ENCODE measurements at places on chromosomes 6 and 20. TPM values are rescaled to one million over a fixed set of nuclear protein-coding genes. Genes with fewer than 3 reads are reported as not detected.

- H3K4me3 ChIP-seq = no peak overlapping the region
- no peaks in the 10 kb centered on the region for H3K27me3 ChIP-seq
- no peaks in the 10 kb centered on the region for H3K36me3 ChIP-seq
Observed at GRCh38 chr6:41531591-41532582, 14.3 kb upstream of the FOXP4 start.

DNA sequence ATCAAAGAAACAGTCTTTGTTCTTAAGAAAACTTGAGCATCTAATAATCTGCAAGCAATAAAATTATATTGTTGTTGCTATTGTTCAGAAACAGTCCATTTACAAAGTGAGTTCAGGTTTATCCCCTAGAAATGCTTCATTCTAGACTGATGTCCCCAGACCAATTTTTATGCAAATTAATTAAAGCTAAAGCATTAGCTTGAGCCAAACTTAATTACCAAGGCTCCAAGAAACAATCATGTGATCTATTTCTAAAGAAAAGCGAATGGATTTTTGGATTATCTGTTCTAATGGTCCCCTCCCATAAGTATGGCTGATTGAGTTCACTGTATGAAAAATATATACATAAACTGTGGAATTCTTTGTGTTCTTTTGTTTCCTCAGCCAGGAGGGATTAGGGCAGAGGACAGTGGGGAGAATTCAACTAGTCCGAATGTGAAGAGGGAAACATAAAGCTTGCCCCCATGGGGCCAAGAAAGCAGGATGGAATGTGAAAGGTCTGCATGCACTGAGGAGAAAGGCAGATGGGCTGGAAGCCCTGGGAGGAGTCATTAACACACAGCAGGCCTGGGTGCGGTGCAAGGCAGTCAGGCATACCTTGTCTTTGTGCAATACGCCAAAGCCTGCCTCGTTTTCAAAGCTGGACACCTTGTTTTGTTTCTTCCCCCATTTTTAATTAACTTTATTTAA, 597.1 kb downstream of the KIF16B start:
- H3K27me3 ChIP-seq = no peaks in the 10 kb centered on the region
- H3K4me3 ChIP-seq = no peak overlapping the region
- H3K36me3 ChIP-seq = no peaks in the 10 kb centered on the region
- H3K27ac ChIP-seq = no peak overlapping the region
- no peaks in the 10 kb centered on the region for H3K4me1 ChIP-seq

Gene OVOL2
- 0.15 TPM for total RNA-seq

DNA sequence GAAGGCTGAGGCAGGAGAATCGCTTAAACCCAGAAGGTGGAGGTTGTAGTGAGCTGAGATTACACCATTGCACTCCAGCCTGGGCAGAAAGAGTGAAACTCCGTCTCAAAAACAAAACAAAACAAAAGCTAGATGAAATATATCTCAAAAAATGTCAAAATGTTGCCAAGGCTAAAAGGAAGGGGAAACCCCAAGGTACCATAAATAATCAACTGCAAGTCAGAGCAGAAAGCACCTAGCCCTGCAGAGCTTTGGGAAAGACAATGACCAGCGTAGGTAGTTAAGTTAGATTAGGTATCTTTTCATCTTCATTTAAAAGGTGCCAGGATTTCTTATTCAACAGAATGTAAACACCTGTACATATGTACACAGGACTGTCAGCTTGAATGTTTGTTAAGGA, 33.0 kb downstream of the AKIRIN2 start:
- H3K4me1 ChIP-seq = no peaks in the 10 kb centered on the region
- no peak overlapping the region for H3K27ac ChIP-seq
- no peaks in the 10 kb centered on the region for H3K36me3 ChIP-seq
- no peaks in the 10 kb centered on the region for H3K27me3 ChIP-seq
- DNase-seq = no peak

DNA sequence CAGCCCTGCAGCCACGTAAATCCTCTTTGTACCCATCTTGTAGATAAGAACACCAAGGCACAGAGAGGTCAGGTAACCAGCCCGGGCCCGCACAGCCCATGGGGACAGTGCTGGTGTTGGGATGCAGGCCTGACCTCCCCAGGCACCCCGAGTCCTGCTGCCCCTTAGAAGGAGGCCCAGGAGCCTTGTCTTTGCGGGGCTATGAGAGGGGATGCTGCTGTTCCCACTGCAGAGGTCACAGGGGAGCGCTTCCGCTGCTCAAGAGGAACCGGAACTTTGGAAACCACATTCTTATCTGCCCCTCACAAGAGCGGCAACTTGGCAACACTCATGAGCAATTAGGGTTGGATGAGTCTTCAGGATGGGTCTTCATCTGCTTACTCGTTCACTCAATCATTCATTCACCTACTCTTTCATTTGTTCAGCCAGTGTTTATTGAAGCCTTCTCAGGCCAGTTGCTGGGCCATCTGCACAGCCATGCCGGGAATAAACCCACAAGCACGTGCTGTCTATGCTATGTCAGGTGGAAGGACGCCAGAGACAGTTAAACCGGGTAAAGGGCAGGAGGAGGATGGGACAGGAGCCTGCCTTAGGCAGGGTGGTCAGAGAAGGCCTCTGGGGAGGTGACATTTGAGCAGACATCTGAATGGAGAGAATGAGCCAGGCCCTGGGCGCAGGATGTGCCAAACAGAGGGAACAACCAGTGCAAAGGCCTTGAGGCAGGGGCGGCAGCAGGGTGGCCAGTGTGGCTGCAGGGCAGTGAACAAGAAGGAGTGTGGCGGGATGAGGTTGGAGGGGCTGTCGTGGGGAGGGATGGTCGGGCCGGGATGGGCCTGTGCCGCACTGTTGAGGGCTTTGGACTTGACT, 60.8 kb downstream of the RBM38 start:
- peaks cover 3% of the 10 kb centered on the region for H3K4me1 ChIP-seq
- H3K27ac ChIP-seq = no peak overlapping the region
- H3K36me3 ChIP-seq = no peaks in the 10 kb centered on the region
- H3K27me3 ChIP-seq = no peaks in the 10 kb centered on the region
- no peak overlapping the region for H3K4me3 ChIP-seq
- no peak for DNase-seq

GRCh38 chr6:44115866-44116265, 11.4 kb downstream of the MRPL14 start:
- H3K4me3 ChIP-seq = no peak overlapping the region
- DNase-seq = no peak
- H3K36me3 ChIP-seq = no peaks in the 10 kb centered on the region

DNA sequence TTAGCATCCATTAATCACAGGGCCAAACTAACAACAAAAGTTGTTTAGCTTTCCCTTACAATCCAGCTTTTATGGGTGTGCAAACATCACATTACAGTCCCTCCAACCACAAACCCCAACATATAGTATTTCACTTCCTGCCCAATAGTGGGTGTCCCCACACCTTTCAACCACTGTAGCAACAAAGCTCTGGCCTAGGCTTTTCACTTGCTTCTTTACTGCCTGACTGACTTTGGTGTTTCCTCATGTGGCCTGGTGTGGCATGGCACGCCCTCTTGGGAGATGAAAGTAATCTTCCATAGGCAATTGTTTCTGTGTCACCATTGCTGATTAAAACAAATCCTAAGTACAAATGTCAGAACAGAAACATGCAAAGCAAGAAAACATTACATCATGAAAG, 46.3 kb downstream of the MCM8 start:
- no peaks in the 10 kb centered on the region for H3K27me3 ChIP-seq
- H3K27ac ChIP-seq = no peak overlapping the region
- H3K4me1 ChIP-seq = no peaks in the 10 kb centered on the region
- H3K4me3 ChIP-seq = no peak overlapping the region
- DNase-seq = no peak

- H3K36me3 ChIP-seq = no peaks in the 10 kb centered on the region
- H3K27ac ChIP-seq = no peak overlapping the region
- H3K27me3 ChIP-seq = no peaks in the 10 kb centered on the region
- no peaks in the 10 kb centered on the region for H3K4me1 ChIP-seq
- no peak for DNase-seq
Observed at GRCh38 chr6:122733259-122733658, 46.3 kb upstream of the FABP7 start.

DNA sequence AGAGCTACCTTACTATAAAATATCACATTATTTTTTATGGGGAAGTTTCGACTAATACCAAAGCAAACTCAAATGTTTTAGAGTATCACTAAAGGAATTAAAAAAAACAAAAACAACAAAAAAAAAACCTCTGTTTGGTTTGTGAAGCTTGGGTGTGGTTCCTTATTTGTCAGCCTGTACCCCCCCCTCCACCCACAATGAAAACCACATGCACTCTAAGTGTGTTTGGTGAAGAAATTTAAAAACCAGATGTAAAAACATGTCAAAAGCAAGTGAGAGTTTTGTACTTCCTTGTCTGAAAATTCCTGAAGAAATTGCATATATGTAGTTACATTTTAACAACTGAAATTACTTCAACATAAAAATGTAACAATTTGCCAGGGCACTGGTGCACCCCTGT, 3.1 kb downstream of the STK38 start:
- H3K27me3 ChIP-seq = no peaks in the 10 kb centered on the region
- H3K36me3 ChIP-seq = no peaks in the 10 kb centered on the region
- H3K4me1 ChIP-seq = peaks cover 9% of the 10 kb centered on the region
- H3K4me3 ChIP-seq = no peak overlapping the region
- no peak for DNase-seq

GRCh38 chr6:108671790-108672189, 111.1 kb downstream of the FOXO3 start:
- no peak for DNase-seq
- peaks cover 31% of the 10 kb centered on the region for H3K4me1 ChIP-seq
- no peaks in the 10 kb centered on the region for H3K27me3 ChIP-seq
- H3K27ac ChIP-seq = no peak overlapping the region

DNA sequence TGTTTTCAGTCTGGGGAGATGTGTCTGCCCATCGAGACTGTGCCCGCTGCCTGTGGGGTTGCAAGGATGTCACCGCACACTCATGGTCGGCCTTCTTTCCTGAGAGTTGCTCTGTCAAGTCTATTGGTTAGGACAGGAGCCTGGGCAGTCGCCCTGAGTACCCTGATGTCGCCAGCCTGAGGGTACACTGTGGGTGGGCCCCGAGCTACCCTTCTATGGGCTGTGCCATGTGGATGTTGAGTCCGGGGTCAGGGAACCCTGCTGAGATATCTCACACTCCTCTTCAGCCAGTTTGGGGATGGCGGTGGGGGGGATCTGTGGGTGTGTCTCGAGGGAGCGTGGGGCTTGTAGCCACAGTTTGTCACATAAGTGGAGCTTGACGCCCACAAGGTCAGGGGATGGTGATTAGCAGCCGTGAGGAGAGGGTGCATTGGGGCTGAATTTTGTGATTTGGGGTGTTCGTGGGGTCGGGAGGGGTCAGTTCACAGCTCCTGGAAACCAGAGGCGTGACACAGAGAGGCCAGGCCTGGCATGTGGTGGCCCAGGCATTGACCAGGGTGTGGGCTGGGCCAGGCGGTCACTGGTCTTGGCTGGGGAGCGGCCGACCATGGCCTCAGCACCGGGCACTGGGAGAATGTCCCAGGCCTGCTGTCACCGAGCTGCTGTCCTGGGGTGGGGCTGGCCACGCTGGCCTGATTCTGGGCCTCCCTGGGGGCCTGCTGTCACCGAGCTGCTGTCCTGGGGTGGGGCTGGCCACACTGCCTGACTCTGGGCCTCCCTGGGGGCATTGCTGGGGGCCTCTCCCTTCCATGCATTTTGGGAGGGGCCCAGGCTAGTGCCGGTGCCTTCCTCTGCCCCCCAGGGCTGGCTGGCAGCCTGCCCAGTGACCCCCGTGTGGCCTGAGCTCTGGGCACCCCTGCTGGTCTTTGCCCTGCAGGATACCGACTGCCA, 1.6 kb upstream of the NPBWR2 start:
- no peaks in the 10 kb centered on the region for H3K27me3 ChIP-seq
- H3K36me3 ChIP-seq = no peaks in the 10 kb centered on the region
- DNase-seq = no peak
- no peak overlapping the region for H3K4me3 ChIP-seq
- H3K27ac ChIP-seq = no peak overlapping the region

- no peaks in the 10 kb centered on the region for H3K36me3 ChIP-seq
Observed at GRCh38 chr6:41546866-41547798, 951 bp downstream of the FOXP4 start.

Gene CD24
- 139 TPM for total RNA-seq

Gene OTOR
- total RNA-seq = not detected

DNA sequence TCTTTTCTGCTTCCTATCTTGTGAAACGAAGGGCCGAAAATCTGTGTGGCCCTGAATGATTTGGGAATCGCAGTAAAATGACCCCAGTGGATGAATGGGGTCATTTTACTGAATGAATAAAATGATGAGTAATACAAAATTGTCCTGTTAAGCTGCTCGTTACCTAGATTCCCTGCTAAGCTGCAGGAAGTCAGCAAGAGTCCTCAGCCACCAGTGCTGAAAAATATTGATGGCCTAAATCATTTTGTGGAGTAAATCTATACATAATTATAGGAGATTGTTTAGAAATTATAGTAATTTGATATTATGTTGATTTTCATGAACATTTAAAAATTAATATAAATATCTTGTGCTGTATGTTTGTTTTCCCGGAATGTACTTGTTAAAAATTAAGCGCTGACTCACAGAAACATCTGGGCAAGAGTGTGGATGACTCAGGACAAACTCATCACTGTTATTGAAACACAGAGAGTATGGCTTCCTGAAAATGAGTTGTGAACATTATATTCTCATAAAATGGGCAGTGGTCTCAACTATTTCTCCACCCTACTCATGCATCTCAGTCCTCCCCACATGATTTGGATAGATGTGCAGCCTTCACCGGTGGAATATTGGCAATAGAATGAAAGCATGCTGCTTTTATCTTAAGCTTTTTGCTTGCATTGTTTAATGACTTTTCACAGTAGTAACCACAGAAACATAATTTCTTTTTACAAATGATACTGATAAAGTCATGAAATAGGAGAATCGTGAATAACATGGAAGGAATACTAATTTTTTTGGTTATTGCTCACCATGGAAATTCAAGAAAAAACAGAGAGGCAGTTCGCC, 36.2 kb upstream of the RGS17 start:
- no peaks in the 10 kb centered on the region for H3K4me1 ChIP-seq
- no peak overlapping the region for H3K27ac ChIP-seq
- H3K4me3 ChIP-seq = no peak overlapping the region
- no peak for DNase-seq
- no peaks in the 10 kb centered on the region for H3K27me3 ChIP-seq

GRCh38 chr6:83221889-83222479, 28.8 kb downstream of the RWDD2A start:
- H3K27ac ChIP-seq = no peak overlapping the region
- no peaks in the 10 kb centered on the region for H3K36me3 ChIP-seq
- no peaks in the 10 kb centered on the region for H3K27me3 ChIP-seq
- peaks cover 1% of the 10 kb centered on the region for H3K4me1 ChIP-seq
